ENCODE measurements at places on chromosomes 4 and X.

DNA sequence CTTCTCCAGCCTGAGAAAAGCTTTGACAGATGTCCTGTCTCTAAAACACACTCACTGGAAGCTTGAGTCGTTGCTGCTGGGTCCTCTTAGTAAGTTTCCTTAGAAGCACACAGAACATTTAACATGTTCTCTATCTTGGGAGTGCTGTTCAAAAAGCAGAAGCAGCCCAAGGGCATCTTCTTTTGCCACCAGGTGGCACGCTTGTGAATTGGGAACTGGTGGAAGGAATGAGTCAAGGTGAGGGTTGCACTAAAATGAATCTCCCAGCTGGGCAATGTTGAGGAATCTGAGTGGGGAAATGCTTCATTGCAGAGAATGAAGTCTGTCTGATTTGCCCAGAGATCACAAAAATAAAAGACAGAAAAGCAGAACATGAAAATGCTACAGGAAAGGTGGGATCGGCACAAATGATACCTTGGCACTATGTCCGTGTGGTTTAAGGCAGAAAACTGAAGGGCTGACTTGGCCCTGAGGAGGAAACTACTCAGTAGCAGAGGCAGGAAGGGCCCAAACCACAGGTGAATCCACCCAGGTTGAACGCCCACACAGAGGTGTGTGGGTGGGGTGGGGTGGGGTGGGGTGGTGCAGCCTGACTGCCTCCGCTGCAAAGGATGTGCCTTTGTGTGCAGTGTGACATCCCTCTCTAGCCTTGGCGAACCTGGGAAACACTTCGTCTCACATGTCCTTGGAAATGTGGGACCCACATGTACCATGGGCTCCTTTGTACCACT, 26.0 kb downstream of the KIT start:
- DNase-seq = peak; percentile 49

DNA sequence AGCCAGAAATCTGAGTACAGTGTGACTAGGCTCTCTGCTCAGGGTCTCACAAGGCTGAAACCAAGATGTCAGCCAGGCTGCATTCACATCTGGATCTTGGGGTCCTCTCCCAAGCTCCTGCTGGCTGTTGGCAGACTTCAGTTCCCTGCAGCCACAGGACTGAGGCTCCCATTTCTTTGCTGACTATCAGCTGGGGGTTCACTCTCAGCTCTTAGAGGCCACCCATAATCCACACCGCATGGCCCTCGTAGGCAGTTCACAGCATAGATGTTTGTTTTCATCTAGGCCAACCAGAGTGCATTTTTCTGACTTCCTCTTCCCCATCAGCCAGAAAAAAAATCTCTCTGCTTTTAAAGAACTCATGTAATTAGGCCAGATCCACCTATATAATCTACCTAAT, 8.2 kb upstream of the WDR44 start:
- no peak for DNase-seq

- DNase-seq = no peak
Observed at GRCh38 chrX:118594697-118595420, 99.2 kb downstream of the DOCK11 start.

GRCh38 chr4:87087420-87087819, 133.0 kb downstream of the KLHL8 start:
- DNase-seq = no peak

- no peak for DNase-seq
Observed at GRCh38 chrX:105874790-105875189, 52.5 kb downstream of the NRK start.

- DNase-seq = no peak
Observed at GRCh38 chr4:84378356-84378755, 120.7 kb downstream of the NKX6-1 start.

- DNase-seq = no peak
Observed at GRCh38 chrX:15747626-15748173, 9.6 kb downstream of the CA5B start.

DNA sequence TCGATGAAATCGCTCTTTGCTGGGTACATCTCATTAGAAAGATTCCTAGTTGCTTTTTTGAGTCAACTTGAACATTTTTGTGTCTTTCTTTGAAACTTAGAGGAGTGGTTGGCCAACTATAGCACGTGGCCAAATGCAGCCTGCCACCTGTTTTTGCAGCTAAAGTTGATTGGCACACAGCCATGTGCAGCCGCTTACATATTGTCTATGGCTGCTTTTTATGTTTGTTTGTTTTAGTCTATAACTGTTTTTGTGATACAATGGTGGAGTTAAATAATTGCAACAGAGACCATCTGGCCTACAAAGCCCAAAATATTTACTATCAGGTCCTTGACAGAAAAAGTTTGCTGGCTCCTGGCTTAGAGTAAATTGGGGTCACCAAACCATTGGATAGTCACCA, 86.3 kb downstream of the CLCN4 start:
- DNase-seq = no peak
